ENCODE measurements at places on chromosomes 6 and 20.

DNA sequence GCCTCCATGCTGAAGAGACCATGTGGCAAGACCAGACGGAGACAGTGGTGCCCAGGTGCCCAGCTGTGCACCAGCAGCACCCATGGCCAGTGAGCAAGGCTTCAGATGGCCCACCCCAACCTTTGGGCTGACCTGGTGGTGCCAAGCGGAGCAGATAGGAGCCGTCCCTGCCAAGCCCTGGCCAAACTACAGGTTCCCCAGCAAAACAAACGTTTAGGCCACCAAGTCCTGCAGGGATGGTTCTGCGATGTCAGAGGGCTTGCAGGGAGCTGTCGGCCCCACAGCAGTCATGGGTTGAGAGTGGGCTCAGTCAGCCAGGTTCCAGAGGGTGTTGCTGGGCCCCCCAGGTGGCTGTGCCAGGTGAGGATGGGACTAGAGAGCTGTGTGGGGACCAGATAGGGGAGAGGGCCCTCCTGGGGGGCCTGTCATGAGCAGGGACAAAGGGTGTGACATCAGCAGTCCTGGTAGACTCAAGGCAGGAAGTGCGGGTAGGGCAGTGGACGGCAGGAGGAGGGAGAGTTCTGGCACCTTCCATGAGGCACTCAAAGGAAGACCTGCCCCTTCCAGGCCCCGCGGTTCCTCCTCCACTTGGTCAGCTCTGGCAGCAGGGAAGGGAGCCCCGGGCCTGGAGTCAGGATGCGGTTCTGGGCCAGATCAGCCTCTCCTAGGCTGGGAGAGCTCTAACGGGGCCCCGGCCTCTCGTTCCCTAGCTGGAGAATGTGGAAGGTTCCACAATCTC, 342.4 kb downstream of the ZFAND3 start:
- DNase-seq: no peak

- no peak for DNase-seq
Measured at GRCh38 chr6:147715035-147715434, 206.5 kb downstream of the SAMD5 start.

GRCh38 chr6:18693881-18694280, 306.7 kb downstream of the RNF144B start:
- no peak for DNase-seq

DNA sequence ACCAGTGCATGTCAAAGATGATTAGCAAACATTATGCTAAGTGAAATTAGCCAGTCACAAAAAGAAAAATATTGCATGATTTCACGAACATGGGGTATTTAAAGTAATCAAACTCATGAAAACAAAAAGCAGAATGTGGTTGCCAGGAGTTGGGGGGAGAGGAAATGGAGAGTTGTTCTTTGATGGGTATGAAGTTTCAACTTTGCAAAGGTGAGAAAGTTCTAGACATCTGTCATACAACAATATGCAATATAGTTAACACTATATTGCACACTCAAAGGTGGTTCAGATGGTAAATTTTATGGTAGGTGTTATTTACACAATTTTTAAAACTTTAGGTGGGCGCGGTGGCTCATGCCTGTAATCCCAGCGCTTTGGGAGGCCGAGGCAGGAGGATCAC, 13.4 kb upstream of the GCNT2 start:
- no peak for DNase-seq

DNA sequence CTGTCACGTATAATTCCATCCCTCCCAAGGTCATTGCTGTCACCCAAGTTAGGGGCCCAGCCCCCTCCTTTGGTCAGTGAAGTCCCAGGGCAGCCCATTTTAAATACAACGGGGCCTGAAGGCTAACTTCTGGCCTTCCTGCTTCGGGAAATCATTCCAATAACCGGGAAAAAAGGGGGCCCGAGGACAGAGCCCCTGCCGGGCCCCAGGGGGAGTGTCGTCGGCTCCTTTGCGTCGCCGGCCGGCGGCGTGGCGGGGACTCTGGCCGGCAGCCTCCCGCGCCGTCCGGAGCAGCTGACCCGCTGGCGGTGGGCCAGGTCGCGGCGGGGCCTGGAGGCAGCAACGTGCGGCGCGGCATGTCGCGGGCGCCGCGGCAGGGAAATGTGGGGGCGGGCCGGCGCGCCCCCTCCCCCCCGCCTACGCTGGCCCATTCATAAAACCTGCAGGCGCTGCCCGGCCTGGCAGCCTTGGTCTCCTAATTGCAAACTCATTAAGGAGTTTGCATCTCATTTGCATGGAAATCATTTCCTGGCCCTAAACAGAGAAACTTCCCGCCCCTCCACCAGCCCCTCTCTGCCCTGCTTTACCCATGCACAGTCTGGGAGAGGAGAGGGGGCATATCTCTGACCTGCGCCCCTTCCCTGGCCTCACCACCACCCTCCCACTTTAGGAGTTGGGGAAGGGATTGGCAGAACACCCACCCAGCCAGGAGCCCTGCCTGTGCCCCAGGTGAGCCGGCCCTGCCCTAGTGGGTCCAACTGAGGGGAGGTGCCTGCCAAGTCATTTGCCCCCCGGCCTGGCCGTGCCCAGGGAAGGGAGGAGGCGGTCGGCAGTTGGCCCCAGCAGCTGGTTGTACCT, 50.7 kb downstream of the MRPL14 start:
- no peak for DNase-seq

DNA sequence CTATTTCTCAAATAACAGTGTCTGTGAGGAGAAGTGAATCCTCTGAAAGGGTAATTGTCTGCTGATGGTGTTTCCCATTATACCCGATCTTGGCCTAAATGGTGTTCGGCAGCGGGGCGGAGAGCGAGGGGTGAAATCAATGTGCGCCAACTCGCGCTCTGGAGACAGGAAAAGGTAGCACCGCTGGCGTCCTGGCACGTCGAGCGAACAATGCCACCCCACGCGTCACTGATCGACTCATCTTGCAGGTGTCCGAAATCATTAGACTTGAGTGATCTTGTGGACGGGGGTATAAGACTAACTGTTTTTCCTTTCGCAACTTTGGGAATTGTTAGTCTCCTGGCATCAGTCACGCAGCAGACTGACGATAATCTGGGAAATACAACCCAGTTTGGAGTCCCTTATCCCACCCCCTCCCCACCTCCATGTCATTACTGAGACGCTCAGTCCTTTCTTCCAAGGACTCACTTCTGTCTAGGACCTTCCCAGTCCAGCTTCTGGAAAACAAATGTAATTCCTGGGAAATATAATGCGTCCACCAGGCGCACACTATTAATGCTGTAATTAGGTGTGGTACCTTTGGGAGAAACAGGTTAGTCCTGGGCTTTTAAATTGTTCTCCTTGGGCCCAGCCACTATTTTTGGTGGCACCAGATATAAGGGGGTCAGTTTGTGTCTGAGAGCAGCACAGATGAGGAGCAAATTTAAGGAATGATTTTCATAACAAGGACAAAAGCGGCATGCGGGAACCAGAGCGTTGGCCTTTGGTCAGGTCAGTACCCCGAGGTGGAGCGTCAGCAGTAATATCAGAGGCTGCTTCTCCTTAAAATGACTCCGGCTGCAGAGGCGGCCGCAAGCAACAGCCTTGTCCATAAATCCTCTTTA, 2.3 kb downstream of the LINC00237 start:
- DNase-seq: no peak

- DNase-seq: no peak
Measured at GRCh38 chr6:109523478-109523877, 40.5 kb upstream of the ZBTB24 start.

DNA sequence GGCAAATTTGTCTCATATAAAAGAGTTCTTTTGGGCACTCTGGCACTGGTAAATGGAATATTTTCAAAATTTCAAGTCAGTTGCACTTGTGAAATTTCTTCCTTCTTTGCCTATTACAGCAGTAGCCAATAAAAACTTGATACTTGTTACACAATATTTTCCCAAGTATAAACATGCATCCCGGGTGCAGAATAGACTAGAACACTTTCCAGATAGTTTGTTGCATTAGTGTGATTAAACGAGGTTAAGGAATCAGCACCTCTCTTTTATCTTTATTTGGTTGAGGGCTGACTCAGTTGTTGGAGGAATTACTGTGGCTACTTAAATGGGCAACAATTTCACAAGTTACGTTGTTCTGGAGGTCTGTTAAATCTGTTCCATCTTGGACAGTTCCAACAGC, 467.5 kb downstream of the CDKAL1 start:
- no peak for DNase-seq

- DNase-seq: no peak
Measured at GRCh38 chr20:17885544-17885943, 83.0 kb downstream of the SNX5 start.

DNA sequence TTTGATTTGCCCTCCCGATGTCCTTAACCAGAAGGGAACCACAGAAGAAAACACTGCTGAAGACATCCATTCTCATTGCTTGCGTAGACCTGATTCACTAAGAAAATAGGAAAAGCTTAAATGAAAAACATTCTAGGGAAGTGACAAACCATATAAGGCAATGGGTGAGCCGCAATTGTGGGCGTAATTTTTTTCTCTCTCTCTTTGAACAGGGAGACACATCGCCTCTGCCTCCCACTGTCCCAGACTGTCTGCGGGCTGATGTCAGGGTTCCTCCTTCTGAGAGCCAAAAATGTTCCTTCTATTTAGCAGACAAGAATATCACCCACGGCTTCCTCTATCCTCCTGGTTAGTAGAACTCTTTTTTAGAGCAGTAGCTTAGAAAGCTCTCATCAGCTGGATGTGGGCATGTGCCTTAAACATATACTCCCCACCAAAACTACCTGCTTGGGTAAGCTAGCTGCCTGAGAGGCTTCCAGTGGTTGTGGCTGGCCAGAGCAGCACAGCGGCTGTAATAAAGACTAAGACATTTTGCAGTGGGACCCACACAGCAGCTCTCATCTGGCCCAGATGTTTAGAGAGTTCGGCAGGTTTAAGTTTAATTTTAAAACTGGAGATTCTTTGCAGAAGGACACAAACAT, 22.7 kb upstream of the CTAGE9 start:
- no peak for DNase-seq

- no peak for DNase-seq
Measured at GRCh38 chr6:157169226-157169625, 154.1 kb downstream of the TMEM242 start.

DNA sequence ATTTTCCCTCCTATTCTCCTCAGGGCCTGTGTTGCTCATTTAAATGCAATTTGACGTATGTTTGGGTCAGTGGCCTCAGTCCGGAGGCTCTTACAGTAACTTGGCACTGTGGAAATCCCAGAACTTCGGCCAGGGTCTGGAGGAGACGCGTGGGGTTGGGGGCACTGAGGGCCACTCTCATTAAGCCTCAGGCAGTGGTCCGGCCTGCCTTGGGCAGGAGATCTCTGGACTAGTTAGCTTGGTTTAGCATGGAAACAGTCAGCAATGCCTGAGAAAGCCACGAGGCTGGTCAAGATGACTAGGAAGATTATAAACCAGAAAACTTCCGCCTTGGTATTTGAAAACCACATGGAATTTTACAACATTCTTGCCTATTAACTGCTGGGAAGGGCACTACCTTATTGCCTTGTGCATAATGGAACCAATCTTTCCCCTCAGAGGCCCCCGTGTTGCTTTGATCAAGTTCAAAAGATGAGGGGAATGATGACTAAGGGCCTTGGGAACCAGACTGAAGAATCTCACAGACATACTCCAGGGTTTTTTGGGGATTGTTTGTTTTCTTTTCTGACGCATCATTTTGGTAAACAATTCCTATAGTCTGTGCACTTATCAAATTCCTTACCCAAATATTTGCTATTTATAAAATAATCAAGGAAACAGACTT, 206.0 kb upstream of the PREP start:
- DNase-seq: no peak
